ENCODE measurements at places on chromosomes 6 and 20. TPM values are rescaled to one million over a fixed set of nuclear protein-coding genes. Genes with fewer than 3 reads are reported as not detected.

ADAM33 gene
- 2.2 TPM for total RNA-seq

HTR1E gene
- total RNA-seq = not detected

BMP6 gene
- 3.6 TPM for total RNA-seq

TP53RK gene
- 7.0 TPM for total RNA-seq

WRNIP1 gene
- 29.7 TPM for total RNA-seq
